Activated naive CD4-positive, alpha-beta T cell (primary cell): ENCODE measurements at places on chromosomes 6 and 20.
A peak's percentile ranks its signal among the peaks of the same experiment; 100 is the strongest.

DNA sequence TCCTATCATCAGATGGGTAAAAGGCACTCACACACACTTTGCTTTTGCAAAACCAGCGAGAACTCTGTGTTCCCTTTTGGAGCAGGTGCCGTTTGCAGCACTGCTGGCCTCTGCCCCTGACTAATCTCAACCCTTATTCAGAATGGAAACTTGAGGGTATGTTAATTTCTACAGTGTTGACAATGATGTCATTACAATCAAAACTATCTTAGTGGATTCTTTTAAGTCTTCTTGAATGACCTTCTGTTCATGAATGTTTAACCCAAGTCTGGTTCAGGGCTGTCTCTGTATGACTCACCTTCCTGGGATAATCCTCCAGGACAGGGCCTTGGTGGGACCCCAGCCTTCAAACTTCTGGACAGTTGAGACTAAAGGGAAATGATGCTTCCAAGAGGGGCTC lies 197.9 kb downstream of the CDH4 start:
- DNase-seq = no peak

- no peak for DNase-seq
Measured at GRCh38 chr20:56711018-56711417, 81.9 kb downstream of the TFAP2C start.

DNA sequence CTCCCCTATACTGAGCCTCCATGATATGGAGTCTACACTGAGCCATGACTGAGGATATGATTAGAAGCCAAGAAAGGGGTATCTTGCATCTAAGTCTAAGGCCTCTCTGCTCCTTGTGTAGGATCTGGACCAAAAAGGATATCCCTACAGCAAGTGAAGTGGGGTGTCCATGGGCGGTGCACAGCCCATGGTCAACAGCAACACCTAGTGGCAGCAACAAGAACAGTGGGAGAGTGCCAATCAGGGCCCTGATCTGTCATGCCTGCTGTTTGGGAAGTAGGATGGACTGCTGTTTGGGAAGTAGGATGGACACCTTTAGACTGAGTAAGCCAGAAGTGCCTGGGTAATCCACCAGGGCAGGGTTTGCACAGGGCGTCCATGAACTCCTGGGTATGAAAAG lies 22.4 kb downstream of the PTGIS start:
- no peak for DNase-seq

DNA sequence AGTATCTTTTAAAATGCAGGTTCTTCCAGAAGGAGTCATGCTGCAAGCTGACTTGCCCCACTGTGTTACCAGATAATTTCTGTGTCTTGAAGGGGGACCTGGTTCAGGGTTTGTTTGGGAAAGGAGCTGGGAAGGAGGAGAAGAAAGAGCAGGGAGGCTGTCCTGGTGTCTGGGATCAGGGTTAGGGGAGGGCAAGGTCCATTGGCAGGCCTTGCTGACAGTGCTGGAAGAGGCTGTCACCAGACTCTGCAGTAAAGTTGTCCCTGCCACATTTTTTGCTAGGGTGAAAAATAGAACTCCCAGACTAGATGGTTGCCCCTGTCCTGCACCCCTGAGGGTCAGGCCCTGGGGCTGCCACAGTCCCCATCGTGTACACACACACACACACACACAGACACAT lies 14.9 kb downstream of the GLP1R start:
- DNase-seq = no peak

- no peak for DNase-seq
Measured at GRCh38 chr6:143733510-143733909, 55.7 kb downstream of the PHACTR2 start.

DNA sequence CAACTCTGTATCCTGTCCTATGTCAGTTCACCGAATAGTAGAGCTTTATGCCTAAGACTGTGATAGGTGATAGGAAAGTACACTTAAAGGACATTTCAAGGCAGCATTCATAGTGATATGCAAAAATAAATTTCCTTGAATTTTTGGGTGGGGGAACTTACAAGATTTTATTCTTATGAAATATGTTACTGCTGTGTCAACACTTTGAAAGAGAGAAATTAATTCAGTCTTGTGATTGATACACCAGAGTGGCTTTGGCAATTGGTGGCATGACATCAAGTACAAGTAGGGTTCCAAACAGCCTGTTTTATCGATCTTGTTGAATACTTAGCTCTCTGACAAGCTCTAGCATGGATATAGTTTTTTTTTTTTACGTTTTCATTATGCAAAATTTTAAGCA lies 72.3 kb downstream of the QKI start:
- DNase-seq = no peak

DNA sequence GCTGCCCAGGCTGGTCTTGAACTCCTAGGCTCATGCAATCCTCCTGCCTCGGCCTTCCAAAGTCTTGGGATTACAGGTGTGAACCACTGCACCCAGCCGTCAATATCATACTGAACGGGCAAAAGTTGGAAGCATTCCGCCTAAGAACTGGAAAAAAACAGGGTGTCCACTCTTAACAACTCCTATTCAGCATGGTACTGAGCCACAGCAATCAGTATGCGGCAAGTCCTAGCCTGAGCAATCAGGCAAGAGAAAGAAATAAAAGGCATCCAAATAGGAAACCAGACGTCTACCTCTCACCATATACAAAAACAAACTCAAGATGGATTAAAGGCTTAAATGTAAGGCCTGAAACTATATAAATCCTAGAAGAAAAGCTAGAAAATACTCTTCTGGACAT lies 83.1 kb downstream of the FKBP5 start:
- no peak for DNase-seq

DNA sequence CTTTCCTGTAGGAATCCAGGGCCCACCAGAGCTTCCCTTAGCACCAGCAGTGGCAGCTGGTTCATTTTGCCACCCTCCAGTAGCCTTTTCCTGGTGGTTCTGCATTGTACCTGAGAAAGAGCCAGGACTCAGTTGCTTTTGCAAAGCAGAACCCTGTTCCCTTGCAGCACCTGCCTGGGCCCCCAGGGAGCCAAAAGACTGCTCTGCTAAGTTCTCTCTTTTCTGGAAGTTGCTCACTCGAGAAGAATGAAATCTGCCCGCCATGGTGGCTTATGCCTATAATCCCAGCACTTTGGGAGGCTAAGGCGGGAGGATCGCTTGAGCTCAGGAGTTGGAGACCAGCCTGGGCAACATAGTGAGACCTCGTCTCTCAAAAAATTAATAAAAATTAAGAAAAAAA lies 24.0 kb downstream of the GHRH start:
- no peak for DNase-seq

DNA sequence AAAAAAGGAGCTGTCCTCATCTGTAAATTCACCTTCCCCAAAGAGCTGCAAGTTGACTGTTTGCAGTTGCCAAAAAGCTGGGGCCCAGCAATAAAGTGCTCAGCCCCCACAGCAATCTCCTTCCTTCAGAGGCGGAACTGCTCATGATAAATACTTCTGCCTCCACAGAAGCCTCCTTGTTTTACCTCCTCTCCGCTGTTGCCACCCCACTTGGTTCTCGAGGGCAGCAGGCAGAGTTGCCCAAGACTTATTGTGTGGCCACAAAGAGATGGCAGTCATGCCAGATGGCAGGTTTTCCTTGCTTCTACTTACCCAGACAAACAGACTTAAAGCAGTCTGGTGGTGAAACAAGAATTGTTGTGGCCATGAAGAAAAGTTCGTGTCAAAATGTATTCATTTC lies 66.3 kb downstream of the SLX4IP start:
- DNase-seq = no peak

GRCh38 chr6:83051377-83052172 lies 14.1 kb downstream of the UBE3D start:
- DNase-seq = no peak

DNA sequence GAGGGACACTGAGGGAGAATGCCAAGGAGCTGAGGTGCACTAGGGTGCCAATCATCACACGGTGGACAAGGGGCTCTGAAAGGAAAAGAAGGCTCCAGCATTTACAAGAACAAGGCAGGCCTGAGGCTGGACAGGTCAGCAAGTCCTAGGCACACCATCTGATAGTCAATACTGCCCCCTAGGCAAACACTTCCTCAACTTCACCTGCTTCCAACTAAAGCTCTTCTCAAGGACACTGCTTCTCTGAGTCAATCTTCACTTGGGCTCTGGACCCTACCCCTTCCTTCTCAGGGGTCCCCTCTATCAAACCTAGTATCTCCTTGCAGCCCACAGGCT lies 37.7 kb upstream of the SLC4A11 start:
- no peak for DNase-seq

DNA sequence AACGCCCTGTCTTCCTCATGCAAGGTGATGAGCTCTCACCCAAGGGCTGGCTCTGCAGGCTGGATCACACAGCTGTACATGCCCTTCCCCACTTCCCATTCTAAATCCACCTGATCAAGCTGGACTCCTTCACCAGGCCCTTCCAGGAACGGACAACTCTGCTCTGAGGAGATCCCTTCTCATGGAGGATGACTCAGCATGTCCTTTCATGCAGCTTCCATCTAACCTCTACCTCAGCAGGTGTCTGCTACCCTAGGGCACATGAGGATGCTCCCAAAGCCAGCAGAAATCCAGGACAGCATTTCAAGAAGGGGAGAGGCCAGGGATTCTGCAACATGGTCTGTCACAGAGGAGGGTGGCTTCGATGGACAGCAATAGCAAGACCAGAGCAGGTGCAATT lies 61.2 kb downstream of the PCSK2 start:
- DNase-seq = no peak

GRCh38 chr6:147381712-147382111 lies 126.8 kb upstream of the SAMD5 start:
- no peak for DNase-seq

GRCh38 chr6:105986998-105987397 lies 99.1 kb upstream of the PRDM1 start:
- DNase-seq = no peak

DNA sequence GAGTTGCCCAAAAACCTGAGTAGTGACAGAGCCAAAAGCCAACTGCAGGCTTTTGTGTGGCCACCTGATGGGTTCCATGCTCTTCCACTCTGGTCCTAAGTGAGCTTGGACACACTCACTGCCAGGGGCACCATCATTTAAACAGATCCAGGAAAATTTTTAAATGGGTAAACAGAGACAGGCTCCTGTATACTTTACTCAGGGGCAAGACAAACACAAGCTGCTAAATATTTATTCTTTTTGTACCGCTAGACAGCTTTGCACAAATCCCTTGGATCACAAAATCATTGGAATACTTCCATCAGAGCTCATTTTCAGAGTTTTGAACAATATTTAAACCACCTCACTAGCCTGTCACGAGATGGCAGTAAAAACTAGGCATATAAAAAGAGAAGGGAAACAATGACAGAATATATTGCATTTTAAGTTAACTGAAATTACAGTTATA lies 31.4 kb downstream of the GCLC start:
- DNase-seq = no peak

GRCh38 chr6:34583461-34583860 lies 27.3 kb upstream of the SPDEF start:
- DNase-seq = no peak

DNA sequence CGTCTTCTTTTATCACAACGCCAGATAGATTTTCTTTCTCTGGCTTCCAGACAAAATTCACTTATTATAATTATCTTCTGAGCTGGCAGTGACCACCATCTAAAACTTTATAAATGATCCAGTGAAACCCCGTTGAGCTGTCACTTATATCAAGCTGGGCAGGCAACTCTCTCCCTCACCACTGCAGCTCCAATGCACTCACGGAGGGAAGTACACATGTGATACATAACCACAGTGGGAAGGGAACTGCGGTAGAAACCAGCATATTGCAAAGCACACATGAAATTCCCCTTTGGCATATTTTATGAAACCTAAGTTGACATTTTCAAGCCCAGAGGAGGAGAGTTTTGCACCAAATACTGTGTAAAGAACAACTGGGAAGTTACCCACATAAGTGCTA lies 536.9 kb downstream of the HACE1 start:
- no peak for DNase-seq

DNA sequence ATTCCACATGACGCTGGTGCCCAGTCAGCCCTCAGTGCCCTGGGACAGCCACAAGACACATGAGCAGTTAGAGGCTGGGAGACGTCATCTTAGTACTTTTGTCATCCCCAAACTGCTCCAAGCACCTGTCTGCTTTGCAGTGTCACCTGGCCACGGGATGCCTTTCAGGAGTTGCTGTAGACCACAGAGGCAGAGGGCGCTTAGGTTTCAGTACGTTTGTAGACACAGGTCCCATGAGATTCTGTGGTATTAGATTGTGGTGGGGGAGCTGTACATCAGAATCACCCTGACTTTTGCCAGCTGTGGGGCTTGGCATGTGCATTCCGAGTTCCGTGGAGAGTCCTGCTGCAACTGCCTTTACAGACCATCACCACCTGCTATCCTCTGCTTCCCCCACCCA lies 16.7 kb downstream of the MAVS start:
- DNase-seq = no peak

GRCh38 chr20:63696628-63697356 lies at the start of gene TNFRSF6B:
Gene TNFRSF6B (plus strand): TSS chr20:63696652. CDS start chr20:63696768, 116 bp downstream.
- no peak for DNase-seq

- no peak for DNase-seq
Measured at GRCh38 chr20:45470937-45471336, 1.4 kb downstream of the WFDC2 start.

DNA sequence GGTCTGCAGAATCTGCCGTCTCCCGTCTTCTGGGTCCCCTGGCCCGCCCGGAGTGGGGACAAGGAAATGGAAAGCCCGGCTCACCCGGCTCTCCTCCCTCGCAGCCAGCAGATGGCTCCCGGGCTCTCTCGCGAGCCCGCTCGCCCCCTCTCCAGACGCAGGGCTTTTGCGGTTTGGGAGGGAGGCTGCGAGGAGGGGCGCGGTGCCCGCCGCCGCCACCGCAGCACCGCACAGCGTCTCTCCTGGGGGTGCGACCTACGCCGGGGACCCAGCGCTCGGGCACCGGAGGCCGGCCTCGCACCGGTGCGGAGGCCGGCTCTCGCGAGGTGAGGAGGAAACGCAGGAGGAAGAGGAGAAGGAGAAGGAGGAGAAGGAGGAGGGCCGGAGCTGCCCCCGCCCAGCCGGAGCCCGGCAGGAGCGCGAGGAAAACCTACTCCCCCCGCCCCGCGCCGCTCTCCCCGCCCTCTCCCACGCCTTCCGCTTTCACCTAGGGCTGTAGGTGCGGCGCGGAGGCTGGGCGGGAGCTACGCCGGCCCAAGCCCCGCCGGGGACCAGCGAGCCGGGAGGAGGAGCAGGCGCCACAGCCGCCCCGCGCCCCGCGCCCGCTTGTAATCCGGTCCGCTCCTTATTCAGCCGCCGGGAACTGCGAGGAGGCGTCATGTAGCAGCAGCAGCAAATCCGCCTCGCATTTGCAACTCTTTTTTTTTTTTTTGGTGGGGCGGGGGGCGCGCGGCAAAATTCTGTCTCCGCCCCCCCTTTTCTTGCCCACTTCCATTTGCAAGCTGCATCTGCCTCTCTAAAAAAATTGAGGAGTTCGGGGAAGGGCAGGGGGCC lies at the start of gene CARMIL1:
Gene CARMIL1, plus strand, starts transcription at position 461 of the 834 bp plus-strand sequence. CDS start 422 bp downstream, outside the sequence.
- peak; percentile 21 for DNase-seq

GRCh38 chr6:72969666-72970065 lies 255.6 kb downstream of the KHDC1L start:
- DNase-seq = no peak

DNA sequence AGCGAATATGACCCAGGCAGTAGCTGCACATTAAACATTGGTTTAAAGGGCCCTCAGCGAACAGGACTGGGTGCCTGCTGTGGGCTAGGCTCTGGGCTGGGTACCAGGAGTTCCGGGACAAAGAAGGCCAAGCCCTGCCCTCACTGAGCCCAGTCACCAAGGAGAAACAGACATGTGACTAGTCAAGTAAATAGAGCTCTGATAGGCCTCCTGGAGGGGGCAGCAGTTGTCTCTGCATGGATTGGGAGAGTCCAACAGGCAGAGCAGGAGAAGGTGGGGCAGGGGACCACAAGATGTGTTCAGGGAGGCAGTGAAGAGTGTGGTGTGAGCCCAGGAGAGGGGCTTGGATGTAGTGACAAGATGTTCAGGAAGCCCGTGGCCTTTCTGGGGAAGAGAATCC lies 3.1 kb downstream of the HM13 start:
- no peak for DNase-seq

GRCh38 chr6:52221302-52221701 lies 23.0 kb downstream of the IL17F start:
- DNase-seq = no peak
